Calu3 (cell line): ENCODE measurements at places on chromosomes 13 and 19.

GRCh38 chr19:49890349-49891311 lies 6.1 kb downstream of the IL4I1 start:
- peaks cover 27% of the 10 kb centered on the region for H3K36me3 ChIP-seq
- H3K27ac ChIP-seq: peak overlapping the region; percentile 19
- no peak overlapping the region for H3K4me3 ChIP-seq
- H3K4me1 ChIP-seq: no peaks in the 10 kb centered on the region
- peaks cover 17% of the 10 kb centered on the region for H3K27me3 ChIP-seq

- peaks cover 6% of the 10 kb centered on the region for H3K4me1 ChIP-seq
- DNase-seq: no peak
- H3K27me3 ChIP-seq: no peaks in the 10 kb centered on the region
- H3K4me3 ChIP-seq: peak overlapping the region; percentile 77
- H3K36me3 ChIP-seq: peaks cover 62% of the 10 kb centered on the region
Measured at GRCh38 chr13:27252467-27252866, 1.1 kb downstream of the RPL21 start.

- peak; percentile 35 for DNase-seq
- H3K4me1 ChIP-seq: peaks cover 17% of the 10 kb centered on the region
- H3K36me3 ChIP-seq: no peaks in the 10 kb centered on the region
- peak overlapping the region; percentile 82 for H3K27ac ChIP-seq
Measured at GRCh38 chr13:74287724-74288169, 153.5 kb upstream of the KLF12 start.

- H3K4me3 ChIP-seq: no peak overlapping the region
- peaks cover 5% of the 10 kb centered on the region for H3K36me3 ChIP-seq
- H3K4me1 ChIP-seq: no peaks in the 10 kb centered on the region
- no peak overlapping the region for H3K27ac ChIP-seq
Measured at GRCh38 chr13:23966221-23966690, 69.0 kb upstream of the C1QTNF9B start.
